Naive thymus-derived CD4-positive, alpha-beta T cell (primary cell): ENCODE measurements at places on chromosomes 2 and 18. TPM values are rescaled to one million over a fixed set of nuclear protein-coding genes. Genes with fewer than 3 reads are reported as not detected.

Gene TTN
- 10.4 and 12.9 TPM in 2 replicates for total RNA-seq

Gene TUBA3D
- not detected for total RNA-seq

Gene KLHL14
- total RNA-seq: 0.29 TPM

DNA sequence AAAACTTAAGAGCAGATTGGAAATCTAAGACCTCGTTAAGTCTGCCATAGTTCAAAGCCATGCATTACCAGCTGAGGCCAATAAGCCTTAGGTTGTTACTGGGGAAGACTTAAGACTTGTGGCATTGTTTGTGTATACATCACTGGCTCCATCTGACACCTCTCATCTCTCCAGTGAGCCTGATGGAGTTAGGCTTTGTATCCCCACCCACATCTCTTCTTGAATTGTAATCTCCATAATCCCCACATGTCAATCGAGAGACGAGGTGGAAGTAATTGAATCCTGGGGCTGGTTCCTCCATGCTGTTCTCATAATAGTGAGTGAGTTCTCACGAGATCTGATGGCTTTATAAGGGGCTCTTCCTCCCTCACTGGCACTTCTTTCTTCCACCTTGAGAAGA, 404.6 kb downstream of the ARHGAP15 start:
- no peak overlapping the region for H3K4me3 ChIP-seq
- no peak for DNase-seq
- H3K27me3 ChIP-seq: no peaks in the 10 kb centered on the region
- H3K27ac ChIP-seq: no peak overlapping the region
- peaks cover 39% of the 10 kb centered on the region for H3K36me3 ChIP-seq
- H3K4me1 ChIP-seq: no peaks in the 10 kb centered on the region

GRCh38 chr2:215828528-215829184, 184.7 kb downstream of the MREG start:
- H3K27ac ChIP-seq: no peak overlapping the region
- DNase-seq: peak; percentile 46
- H3K36me3 ChIP-seq: no peaks in the 10 kb centered on the region
- no peaks in the 10 kb centered on the region for H3K4me1 ChIP-seq
- no peaks in the 10 kb centered on the region for H3K27me3 ChIP-seq

DNA sequence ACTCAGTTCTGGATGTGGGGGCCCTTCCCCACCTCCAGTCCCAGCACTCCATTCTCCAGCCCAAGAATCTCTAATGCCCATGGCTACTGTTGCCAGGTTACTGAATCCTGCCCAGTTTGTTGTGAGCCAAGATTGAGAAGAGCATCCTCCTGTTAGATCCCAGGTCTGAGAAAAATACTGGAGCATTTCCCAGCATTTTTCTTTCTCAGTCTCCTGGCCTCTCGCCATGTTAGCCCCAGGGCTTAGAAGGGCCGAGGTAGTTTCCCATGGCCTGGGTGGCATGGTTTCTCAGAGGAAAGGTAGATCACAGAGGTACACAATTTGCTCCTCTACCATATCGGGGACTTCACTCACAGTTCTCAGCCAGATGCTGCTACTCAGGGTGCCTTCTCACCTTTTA, 135.7 kb downstream of the OTX1 start:
- DNase-seq: no peak
- no peak overlapping the region for H3K4me3 ChIP-seq
- H3K36me3 ChIP-seq: no peaks in the 10 kb centered on the region
- H3K27me3 ChIP-seq: no peaks in the 10 kb centered on the region
- no peak overlapping the region for H3K27ac ChIP-seq

GRCh38 chr2:24837996-24838513, 44.8 kb downstream of the CENPO start:
- no peak overlapping the region for H3K4me3 ChIP-seq
- no peaks in the 10 kb centered on the region for H3K4me1 ChIP-seq
- DNase-seq: no peak
- H3K36me3 ChIP-seq: peaks cover 5% of the 10 kb centered on the region
- H3K27me3 ChIP-seq: no peaks in the 10 kb centered on the region

DNA sequence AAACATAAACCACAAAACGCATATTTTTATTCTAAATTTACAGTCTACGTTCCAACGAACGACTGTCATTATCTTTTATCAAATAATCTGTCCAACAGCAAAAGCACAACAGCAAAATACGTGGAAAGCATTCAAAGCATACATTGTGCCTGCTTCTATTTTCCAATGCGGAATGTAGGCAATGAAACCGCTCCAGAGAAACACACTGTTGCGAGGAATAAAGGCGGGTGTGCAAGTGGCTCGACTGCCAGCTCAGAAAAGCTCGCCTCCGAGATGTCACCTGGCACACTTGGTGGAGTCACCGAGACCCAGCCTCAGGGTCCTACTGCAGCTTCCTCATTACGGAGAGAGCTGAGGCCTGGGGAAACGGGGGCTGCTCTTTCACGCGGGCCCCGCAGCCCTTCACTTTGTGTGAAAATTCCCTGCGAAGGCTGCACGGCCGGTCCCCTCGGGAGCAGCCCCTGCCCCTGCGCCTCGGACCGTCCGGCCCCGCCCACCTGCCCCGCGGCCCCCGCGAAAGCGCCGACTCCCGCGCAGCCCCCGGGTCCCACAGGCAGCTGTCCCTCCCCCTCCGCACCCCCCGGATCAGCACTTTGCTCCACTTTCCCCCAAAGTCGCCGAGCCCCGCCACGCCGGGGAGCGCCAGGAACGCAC, 752 bp downstream of the MGAT4A start:
- H3K4me1 ChIP-seq: peaks cover 51% of the 10 kb centered on the region
- H3K27ac ChIP-seq: peak overlapping the region; percentile 81
- H3K36me3 ChIP-seq: peaks cover 6% of the 10 kb centered on the region
- H3K4me3 ChIP-seq: peak overlapping the region; percentile 79
- H3K27me3 ChIP-seq: no peaks in the 10 kb centered on the region

DNA sequence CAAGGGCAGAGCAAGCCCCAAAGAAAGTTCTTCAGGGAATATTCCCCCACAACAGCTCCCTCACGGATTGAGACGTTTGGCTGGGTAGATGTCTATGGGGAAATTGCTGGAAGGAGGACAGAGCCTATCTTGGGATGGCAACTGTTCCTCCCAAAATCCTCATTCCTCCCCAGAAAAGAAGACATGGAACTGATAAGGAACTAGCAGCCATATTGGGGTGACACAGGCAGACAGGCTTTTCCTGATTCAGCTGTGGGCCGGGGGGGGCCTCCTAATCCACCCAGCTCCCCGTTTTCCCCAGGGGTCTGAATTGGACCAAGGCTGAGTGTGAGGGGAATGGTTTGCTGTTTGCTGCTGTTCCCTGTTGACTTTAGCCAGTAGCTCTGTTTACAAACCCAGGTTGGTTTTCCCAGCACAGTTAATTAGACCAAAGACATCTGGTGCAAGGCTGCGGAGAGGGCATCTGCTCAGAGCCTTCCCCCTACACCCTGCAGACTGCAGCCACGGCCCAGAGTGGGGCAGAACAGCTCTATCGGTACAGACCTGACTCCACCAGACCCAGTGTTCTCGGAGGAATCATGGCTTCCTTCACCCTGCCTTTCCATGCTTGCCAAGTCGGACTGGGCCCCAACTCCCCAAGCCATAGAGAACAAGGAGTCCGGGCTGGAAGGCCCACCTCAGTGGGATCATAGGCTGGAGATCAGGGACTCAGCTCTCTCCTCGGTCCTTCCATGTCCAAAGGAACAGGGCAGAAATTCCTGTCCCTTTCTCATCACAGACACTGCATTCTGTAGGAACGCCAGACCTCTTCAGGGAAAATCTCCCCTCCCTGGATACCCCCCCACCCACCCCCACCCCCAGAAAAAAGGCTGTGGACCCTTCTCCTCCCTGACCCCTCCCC, 1.7 kb upstream of the PKDCC start:
- peaks cover 3% of the 10 kb centered on the region for H3K27me3 ChIP-seq
- no peak for DNase-seq
- no peaks in the 10 kb centered on the region for H3K36me3 ChIP-seq
- H3K4me3 ChIP-seq: no peak overlapping the region
- no peaks in the 10 kb centered on the region for H3K4me1 ChIP-seq
- H3K27ac ChIP-seq: no peak overlapping the region

GRCh38 chr2:233338046-233338445, 16.2 kb upstream of the DGKD start:
- no peaks in the 10 kb centered on the region for H3K36me3 ChIP-seq
- H3K27ac ChIP-seq: no peak overlapping the region
- DNase-seq: no peak
- H3K4me1 ChIP-seq: peaks cover 17% of the 10 kb centered on the region

DNA sequence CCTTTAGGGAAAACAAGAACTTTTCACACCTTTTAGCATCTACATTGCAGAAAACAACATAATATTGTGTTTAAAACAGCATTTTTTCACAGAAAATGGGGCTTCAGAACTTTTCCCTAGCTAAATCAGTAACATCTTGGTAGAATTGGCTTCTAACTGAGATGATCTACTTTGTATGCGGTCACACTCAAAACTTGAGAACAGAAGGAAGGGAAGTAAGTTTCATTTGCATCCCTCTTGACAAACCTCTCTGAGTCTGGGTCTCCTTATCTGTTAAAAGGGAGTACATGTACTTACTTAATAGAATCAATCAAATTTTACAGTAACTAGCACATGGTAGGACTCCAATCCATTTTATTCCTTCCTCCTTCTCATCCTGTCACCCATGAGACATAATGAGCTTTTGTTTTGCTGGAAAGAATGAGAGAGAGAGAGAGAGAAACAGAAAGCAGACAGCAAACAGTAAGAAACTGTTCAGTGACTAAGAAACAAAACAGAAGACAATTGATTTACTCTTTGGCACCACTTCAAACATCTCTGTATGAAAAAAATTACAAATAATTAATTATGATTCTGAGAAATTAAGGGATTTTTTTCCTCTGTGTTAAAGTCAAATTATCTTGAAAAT, 387.3 kb downstream of the SATB2 start:
- H3K27me3 ChIP-seq: no peaks in the 10 kb centered on the region
- H3K27ac ChIP-seq: no peak overlapping the region
- H3K4me1 ChIP-seq: no peaks in the 10 kb centered on the region
- H3K4me3 ChIP-seq: no peak overlapping the region
- H3K36me3 ChIP-seq: no peaks in the 10 kb centered on the region
- no peak for DNase-seq

DNA sequence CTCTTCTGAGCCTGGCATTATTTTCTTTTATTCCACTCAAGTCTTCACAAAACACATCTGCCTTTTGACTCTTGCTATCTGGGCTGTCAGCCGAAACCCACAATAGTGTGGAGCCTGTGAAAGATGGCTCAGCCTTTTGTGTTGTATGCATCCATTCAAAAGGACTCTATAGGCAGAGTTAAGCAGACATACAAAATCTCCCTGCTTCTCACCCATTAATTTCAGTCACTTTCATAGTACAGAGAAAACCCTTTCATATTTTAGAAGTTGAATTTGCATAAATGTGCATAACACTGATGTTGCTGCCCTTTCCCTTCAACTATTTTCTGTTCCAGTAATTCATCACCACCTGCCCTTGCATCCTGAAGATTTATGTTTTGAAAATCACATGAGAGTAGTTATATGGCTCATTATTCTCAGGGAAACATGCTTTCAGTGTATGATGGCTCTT, 154.6 kb downstream of the EVA1A start:
- H3K36me3 ChIP-seq: no peaks in the 10 kb centered on the region
- peaks cover 6% of the 10 kb centered on the region for H3K27me3 ChIP-seq
- DNase-seq: no peak
- no peak overlapping the region for H3K27ac ChIP-seq
- H3K4me3 ChIP-seq: no peak overlapping the region

GRCh38 chr2:222208010-222208690, 90.6 kb downstream of the PAX3 start:
- no peaks in the 10 kb centered on the region for H3K36me3 ChIP-seq
- no peaks in the 10 kb centered on the region for H3K27me3 ChIP-seq
- H3K27ac ChIP-seq: no peak overlapping the region

DNA sequence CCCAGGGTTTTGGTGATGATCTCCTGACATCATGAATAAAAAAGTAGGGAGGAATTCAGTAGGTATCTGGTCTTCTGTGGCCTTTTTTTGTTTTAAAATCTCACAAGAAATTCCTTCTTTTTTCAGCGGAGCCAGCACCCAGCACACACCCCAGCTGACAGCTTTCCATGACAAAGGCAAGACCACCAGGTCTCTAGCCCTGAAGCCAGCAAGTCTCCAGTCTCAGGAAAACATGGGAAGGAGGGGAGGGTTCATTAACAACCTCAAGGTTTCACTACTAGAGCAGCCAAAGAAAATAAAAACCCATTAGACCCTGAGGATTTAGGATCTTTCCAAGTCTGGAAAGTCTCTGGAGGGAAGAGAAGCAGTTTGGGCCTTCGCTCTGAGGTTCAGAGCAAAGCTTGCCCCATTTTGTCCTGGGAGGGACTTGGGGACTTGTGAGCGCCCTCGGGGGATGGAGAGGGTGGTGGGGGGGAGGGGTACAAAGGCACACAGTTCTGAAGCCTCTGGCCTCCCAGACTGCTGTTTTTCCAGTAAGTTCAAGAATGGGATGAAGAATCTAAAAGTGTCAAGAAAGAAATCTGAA, 9.0 kb downstream of the FOXI3 start:
- no peak for DNase-seq
- no peaks in the 10 kb centered on the region for H3K4me1 ChIP-seq
- no peaks in the 10 kb centered on the region for H3K36me3 ChIP-seq

GRCh38 chr2:8558096-8558495, 123.8 kb upstream of the ID2 start:
- H3K27ac ChIP-seq: no peak overlapping the region
- H3K4me1 ChIP-seq: no peaks in the 10 kb centered on the region
- DNase-seq: no peak
- H3K27me3 ChIP-seq: no peaks in the 10 kb centered on the region
